Prostate gland (tissue), 2 donors: ENCODE measurements at places on chromosomes 16 and 17. TPM values are rescaled to one million over a fixed set of nuclear protein-coding genes. Genes with fewer than 3 reads are reported as not detected.

Gene SOST
- not detected for total RNA-seq

DNA sequence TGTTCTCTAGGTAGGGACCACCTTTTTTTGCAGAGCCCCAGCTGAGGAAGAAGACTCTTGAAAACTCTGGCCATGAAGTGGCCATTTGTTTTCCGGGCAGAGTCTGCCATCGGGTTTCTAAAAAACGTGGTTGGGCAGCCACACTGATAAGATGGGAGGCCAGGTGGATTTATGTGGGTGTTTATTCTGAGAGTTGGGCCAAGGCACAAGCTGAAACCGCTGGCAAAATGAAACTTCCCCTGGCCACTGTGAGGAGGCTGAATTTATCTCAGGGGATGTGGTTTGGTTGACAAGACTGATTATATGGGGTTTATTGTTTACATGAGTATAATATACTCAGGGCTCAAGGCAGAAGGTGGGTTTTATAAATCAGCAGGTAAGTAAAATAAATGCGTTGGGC is 421.8 kb downstream of the UTP18 start:
- H3K27me3 ChIP-seq = no peaks in the 10 kb centered on the region
- no peak for DNase-seq
- no peak overlapping the region for H3K4me3 ChIP-seq
- no peaks in the 10 kb centered on the region for H3K4me1 ChIP-seq
- H3K36me3 ChIP-seq = no peaks in the 10 kb centered on the region

GRCh38 chr16:1433756-1434155 is 2.9 kb downstream of the PERCC1 start:
- no peak overlapping the region for H3K27ac ChIP-seq
- no peak overlapping the region for H3K4me3 ChIP-seq
- no peaks in the 10 kb centered on the region for H3K27me3 ChIP-seq
- no peak for DNase-seq

Gene JPH3
- total RNA-seq = 6.1 TPM

GRCh38 chr17:68612923-68613292 is 11.7 kb upstream of the FAM20A start:
- no peak overlapping the region for H3K27ac ChIP-seq
- no peak for DNase-seq
- H3K27me3 ChIP-seq = no peaks in the 10 kb centered on the region
- no peaks in the 10 kb centered on the region for H3K36me3 ChIP-seq
- no peaks in the 10 kb centered on the region for H3K4me1 ChIP-seq

DNA sequence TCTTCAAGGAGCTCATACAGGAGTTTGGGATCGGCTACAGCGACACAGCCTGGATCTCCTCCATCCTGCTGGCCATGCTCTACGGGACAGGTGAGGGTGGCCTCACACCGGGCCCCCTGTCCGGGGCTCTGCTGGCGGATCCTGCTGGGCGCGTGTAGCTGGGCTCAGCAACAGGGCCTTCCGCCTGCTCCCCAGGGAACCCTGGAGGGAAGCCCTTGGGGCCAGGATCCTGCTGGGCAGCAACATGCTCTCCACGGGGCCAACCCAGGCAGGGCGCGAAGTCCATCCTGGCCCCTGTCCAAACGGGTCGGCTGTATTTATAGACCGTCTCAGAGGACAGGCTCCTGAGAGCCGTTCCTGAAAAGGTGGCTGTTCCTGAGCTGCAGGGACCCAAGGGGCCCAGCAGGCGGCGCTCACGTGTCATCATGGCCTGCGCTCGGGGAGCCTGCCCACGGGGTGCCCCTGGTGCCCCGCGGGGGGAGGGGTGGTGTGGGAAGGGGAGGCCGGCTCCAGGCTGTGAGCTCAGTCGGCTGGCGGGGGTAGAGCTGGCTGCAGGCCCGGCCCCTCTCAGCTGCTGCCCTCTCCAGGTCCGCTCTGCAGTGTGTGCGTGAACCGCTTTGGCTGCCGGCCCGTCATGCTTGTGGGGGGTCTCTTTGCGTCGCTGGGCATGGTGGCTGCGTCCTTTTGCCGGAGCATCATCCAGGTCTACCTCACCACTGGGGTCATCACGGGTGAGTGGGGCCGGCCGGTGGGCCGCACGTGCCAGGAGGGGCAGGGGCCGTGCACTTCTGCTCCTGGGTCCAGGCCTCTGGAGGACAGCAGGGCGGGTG is 7.5 kb downstream of the SLC16A3 start:
- peak overlapping the region; percentile 21 for H3K27ac ChIP-seq
- H3K4me3 ChIP-seq = no peak overlapping the region
- peaks cover 49% of the 10 kb centered on the region for H3K4me1 ChIP-seq
- DNase-seq = no peak
- no peaks in the 10 kb centered on the region for H3K27me3 ChIP-seq

DNA sequence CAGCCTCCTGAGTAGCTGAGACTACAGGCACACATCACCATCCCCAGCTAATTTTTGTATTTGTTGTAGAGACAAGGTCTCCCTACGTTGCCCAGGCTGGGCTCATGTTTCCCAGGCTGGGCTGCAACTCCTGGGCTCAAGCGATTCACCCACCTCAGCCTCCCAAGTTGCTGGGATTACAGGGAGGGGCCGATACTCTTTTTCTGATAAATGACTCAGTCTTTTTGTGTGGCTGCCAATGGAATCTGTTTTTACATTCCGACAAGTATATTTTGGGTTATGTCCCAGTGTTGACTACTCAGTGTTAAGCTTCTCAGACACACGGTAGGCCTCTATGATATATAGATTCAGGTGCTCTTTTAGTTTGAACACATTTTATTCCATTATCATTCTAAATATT is 58.1 kb downstream of the SLFN11 start:
- peak; percentile 83 for DNase-seq
- H3K4me3 ChIP-seq = no peak overlapping the region
- no peaks in the 10 kb centered on the region for H3K36me3 ChIP-seq
- H3K27ac ChIP-seq = peak overlapping the region; percentile 60
